ENCODE measurements at places on chromosomes 6 and 20.
A peak's percentile ranks its signal among the peaks of the same experiment; 100 is the strongest.

GRCh38 chr6:11043378-11043960 is 636 bp downstream of the ELOVL2 start:
- DNase-seq = no peak

DNA sequence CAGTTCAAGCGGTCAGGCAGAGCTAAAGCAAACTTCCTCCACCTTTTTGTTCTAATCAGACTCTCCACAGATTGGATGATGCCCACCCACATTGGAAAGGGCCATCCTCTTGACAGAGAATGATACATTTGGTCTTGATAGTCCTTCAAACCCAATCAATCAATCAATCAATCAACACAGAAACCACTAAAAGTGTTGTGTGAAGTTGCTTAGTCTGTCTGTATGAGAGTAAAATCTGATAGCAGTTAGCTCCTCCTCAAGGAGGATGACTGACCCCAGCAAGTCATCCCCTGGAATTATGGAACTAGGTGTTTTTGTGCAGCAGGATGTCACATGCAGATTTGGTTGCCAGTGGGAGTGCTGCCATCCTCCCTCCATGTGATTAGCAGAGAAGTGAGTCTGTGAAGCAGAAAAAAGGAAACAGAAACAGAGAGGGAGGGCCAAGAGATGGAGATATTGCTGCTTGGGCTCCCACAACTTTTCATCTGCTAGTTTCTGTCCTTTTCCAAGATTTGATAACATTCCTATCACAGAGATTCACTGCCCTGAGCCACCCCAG is 32.0 kb upstream of the SSTR4 start:
- no peak for DNase-seq

- no peak for DNase-seq
Observed at GRCh38 chr6:29945281-29945820, 3.0 kb downstream of the HLA-A start.

DNA sequence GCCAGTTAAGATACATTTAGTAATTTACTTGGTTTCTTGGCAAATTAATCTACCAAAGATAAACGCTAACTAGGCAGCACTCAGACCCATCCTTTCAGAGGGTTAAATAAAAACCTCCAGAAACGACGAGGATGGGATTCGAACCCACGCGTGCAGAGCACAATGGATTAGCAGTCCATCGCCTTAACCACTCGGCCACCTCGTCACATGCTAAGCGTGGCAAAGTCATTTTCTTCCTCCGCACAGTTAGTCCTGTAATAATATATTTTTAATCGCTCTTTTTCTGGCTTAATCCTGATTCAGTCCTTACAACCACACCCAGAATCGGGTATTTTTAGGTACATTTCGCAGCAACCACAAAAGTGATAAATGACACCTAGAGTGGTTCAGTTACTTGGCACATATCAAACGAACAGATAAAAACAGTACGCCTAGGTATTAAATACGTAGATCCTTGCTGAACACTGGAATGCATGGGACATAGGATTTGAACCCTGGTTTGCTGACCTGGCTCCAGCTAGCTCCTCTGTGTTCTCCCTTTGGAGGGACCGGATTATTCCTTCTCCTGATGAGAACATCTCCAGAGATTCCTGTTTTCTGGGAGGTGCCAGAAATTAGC is 71.6 kb downstream of the GPX5 start:
- DNase-seq = peak; percentile 58

GRCh38 chr20:49381558-49382493 is 100.6 kb downstream of the KCNB1 start:
- DNase-seq = no peak

DNA sequence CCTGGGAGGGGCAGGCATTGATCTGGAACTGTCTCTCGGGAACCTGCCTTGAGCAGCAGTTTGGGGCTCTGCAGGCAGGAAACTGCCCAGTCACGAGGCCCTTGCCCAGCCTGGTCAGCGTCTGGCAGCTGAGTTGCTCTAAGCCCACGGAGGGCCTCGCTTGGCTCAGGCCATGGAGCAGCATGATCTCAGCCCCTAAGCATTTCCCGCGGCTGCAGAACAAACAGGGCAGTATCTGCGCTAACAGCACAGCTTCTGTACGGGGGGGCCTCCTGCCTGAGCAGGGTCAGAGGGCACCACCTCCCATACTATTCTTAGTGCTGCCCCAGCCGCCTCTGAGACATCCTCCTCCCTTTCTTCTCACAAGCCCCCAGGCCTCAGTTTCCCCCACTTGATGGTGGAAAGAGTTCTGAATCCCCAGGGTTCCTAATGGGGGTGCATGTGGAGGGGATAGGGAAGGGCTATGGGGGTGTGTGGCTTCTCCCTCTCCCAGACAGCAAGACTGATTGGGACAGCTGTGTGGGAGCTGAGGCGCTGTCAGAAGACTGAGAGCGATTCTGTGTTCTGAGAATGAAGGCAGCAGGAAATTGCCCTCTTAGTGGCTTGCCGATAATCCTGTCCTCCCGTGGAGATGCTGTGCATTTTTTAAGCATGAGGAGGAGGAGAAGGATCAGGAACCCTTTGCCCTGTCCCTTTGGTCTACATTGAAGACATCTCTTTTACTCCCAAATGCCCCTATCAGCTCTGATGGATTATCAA is 46.4 kb downstream of the MOCS1 start:
- no peak for DNase-seq

GRCh38 chr6:111838749-111839484 is 34.3 kb downstream of the FYN start:
- DNase-seq = no peak

GRCh38 chr20:32988008-32988407 is 16.2 kb downstream of the SUN5 start:
- DNase-seq = no peak

DNA sequence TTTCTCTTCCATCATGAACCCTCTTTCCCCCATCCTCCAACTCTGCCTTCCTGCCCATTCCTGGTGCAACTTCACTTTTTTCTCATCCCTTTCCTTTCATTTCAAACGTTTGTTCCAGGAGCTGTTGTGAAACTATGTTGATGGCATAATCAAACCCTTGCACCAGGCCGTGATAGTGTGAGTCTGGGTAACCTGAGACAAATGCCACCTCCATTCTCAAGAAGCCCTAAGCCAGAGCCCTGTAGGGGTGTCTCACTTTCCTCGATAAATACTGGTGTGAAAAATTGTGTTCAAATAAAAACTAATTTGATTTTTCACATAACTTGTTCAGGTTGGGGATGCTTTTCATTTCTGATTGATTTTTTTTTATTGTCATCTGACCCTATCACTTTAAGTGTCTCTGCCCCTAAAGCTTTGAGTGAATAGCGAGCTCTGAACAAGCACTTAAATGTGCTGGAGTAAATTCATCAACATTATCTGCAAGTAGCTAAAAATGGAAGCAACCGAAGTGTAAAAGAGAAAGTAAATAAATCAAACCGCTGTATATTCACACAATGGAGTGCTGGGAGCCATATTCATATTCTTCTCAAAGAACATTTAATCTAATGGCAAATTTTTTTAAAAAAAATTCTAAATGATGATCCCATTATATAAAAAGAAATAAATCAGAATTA is 303.1 kb upstream of the CDYL start:
- DNase-seq = no peak

DNA sequence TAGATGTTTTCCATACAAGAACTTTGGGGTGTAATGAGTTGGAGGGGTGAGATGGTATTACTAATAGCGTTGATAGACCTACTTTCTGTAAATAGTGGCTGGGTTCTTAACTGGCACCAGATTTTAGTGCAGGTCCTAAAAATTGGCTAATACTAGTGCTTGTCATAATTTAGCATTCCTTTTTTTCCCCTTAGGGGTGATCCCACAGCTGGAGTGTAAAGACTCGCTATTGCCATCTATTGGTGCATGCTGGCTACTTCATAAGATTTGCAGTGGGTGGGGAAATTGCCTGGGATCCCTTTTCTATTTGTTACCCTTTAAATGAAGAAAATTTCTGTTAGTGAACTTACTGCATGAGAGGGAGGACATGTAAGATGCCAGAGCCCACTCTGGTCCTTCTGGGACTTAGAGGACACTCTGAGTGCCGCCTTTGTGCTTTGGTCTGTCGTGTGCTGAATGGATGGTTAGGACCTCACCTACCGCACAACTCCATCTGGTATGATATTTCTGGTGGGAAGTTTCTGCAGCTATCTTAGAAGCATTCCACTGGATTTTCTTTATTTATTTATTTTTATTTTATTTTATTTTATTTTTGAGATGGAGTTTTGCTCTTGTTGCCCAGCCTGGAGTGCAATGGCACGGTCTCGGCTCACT is 195.5 kb downstream of the JARID2 start:
- no peak for DNase-seq

DNA sequence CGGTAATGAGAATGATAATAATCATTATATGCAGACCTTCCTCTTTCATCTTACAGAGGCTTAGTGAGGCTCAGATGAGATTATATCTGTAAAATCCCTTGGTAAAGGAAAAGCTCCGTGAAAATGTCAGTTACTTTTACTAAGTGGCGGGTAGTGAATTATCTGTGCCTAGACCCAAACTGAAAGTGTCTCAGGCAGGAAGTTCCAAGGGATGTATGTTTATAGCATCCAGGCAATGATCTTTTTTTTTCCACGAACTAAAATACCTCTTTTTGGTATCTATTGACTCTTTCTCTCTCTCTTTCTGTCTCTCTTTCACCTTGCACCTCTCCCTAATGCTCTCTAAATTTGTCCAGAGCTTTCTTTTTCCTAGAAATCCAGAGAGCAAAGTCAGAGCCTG is 5.0 kb downstream of the TCF21 start:
- no peak for DNase-seq

DNA sequence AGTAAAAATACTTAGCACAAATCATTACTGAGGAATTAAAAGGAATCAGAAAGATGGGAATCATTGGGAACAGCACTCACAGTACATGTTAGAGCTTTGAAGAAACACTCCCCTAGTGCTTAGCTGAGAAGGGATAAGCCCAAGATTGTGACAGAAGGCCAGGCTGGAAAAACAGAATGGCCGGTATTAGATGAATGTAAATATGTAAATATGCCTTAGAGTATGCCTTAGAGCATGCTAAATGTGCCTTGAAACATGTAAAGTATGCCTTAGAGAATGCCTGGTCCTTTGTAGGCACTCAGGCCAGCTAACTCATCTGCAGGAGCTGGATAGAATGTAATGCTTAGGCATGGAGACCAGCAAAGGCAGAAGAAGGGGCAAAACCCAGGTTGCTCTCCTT is 10.6 kb upstream of the TENT5A start:
- no peak for DNase-seq

GRCh38 chr20:47821481-47822100 is 36.3 kb upstream of the SULF2 start:
- DNase-seq = no peak

DNA sequence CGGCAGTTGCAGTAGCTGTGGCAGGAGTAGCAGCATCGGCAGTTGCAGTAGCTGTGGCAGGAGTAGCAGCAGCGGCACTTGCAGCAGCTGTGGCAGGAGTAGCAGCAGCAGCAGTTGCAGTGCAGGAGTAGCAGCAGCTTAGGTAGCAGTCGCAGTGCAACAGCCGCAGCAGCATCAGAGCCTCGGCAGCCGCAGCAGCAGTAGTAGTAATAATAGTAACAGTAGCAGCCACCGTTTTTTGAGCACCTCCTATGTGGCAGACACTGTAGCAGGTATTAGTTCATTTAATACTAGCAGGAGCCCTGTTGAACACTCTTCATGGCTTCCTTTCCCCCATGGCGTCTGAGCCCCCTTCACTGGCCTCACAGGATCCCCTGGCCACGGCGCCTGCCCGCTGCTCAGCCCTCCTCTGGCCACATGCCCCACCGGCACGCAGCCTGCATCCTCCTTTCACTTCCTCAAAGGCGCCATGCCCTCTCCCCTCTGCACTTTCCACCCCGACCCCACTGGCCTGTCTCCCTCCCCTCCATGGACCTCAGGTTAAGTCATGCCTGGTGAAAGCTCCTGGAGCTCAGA is 19.1 kb upstream of the IRF4 start:
- no peak for DNase-seq

GRCh38 chr6:159100395-159101182 is 55.8 kb upstream of the TAGAP start:
- no peak for DNase-seq

- no peak for DNase-seq
Observed at GRCh38 chr6:156080371-156080770, 624.7 kb upstream of the NOX3 start.

DNA sequence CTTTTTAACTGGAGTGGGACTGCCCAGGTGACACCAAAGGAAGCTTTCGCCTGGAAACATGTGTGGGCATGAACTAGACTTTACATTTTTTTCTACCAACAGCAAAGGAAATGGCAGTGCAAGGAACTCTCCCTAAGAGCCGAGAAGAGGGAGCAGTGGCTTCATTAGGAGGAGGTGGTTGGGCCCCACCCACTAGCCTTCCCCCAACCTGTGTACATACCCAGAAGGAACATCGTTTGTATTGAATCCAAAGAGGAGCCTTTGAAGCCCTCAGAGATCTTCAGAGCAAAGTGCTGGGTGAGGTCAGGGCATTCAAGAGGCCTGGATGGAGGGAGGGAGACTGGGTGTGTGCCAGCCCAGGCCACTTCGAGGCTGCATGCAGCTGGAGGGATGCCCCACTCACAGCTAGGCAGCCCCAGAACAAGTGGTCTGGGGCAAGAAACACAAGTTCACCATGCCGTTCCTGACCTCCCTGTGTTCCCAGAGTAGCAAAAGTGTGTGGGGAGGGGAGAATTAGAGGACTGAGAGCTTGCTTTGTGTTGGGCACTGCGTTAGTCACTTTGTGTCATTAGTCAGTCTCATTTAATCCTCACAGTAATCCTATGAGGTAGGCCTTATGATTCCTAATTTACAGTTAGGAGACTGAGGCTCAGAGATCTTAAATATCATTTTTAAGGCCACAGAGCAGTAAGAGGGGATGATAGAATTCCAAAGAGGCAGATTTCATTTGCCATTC is 191.6 kb upstream of the SUPT3H start:
- no peak for DNase-seq

DNA sequence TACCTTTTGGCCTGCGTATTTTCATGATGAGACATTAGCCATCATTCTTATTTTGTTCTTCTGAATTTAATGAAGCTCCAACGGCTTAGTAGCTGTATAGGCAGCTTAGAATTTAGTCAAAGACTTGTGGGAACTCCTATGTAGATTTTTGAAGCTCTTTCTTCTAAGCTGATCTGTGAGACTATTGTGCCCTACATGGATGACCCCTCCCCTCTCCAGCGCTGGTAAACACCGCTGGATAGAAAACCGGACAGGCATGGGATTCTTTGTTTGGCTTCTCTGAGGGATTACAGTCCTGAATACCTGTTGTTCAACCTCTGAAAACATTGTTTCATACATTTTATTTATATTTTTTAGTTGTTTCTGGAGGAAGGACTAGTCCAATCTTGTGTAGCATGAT is 1353.4 kb downstream of the GRIK2 start:
- no peak for DNase-seq

GRCh38 chr20:18596270-18596669 is 8.4 kb downstream of the DTD1 start:
- no peak for DNase-seq

DNA sequence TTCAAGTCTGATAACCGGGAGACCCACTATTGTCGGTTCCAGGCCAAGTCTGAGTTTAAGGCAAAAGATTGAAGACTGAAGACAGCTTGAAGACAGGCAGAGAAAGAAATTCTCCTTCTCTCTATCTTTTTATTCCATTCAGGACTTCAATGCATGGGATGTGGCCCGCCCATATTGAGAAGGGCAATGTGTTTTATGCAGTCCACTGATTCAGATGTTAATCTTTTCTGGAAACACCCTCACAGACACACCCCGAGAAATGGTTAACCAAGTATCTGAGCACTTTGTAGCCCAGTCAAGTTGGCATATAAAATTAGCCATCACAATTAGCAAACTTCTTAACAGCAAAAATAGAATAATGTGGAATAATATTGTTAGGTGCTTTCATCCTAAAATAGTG is 75.5 kb upstream of the FABP7 start:
- no peak for DNase-seq

Data from stimulated activated CD4-positive, alpha-beta T cell treated with anti-CD3 and anti-CD28 coated beads, TNF-alpha, amount 100 ng/mL, for 24 hours (primary cell).